ENCODE measurements at places on chromosomes 11 and 22.
A peak's percentile ranks its signal among the peaks of the same experiment; 100 is the strongest.

DNA sequence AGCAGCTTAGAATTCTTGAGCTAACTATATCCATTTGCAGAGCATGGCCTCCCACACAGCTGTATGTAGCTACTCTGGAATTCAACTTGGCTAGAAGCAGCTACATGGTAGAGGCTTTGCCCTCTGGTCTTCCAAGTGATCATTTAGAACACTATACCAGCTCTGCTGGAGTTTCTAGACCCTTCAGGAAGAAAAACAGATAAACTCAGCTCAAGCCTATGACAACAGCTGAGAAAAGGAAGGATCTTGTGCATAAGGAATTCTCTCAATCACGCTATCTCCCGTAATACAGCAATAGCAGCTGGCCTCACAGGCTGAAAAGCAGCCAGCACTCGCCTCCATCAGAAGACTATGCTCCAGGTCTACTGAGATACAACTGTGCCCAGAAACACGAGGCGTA lies 50.6 kb upstream of the APOA1 start:
- no peak for DNase-seq

- no peak for DNase-seq
Measured at GRCh38 chr22:37334859-37335805, 52.8 kb downstream of the CYTH4 start.

- peak; percentile 49 for DNase-seq
Measured at GRCh38 chr11:82718307-82718706, 15.4 kb downstream of the FAM181B start.

DNA sequence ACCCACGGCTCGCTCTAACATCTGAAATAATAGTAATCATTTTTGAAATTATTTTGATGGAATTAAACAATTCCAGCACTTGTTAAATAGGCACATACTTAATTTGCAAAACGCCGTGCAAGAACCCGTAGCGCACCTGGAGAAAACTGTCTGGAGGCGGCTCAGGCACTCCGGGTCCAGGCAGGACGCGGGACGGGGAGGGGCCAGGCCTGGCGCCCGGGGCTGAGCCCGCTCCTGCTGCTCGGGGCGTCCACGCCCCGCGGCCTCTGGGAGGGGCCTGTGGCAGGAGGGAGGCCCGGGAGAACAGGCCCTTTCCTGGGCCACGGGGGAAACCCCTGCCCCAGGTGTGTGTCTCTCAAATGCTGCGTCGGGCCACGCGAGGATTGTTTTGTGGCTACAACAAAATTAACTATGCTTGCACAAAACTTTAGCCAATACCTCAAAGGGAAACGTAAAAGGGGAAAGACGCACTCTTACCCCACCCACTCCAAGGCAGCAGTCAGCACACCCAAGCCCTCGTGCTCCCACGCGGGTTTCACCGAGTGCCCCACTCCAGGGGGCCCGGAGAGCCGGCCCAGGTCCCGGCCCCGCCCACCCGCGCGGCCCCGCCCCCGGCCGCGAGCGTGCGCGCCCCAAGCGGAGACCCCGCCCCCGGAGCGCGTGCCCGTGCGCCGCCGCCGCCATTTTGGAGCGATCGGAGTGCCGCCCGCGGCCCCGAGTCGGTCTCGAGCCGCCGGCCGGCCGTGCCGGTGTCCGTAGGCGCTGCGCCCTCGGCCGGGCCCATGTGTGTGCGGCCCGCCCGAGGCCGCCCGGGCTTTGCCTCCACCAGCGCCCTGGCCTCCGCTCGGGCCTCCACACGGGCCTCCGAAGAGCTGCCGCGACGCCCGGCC lies at the start of gene PPP6R2:
Gene PPP6R2, plus strand, starts transcription at position 677 of the 890 bp plus-strand sequence. CDS start 50,582 bp downstream, outside the sequence.
- DNase-seq: peak; percentile 93

DNA sequence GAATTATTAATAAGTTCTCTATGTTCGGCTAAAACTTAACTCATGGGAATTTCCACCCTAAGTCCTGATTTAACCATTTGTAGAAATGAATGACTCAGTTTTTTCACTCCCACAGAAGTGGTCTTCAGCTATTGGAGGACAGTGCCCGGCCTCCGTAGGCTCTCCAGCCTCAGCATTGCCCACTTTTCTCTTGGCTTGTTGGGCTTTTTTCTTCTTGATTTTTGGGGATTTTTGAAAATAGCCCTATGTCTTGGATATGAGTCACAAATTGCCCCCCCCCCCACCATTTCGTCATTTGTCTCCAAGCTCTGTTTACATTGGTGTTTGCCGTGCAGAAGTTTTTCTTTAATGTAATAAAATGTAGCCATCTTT lies 66.7 kb downstream of the PACS1 start:
- DNase-seq: no peak

DNA sequence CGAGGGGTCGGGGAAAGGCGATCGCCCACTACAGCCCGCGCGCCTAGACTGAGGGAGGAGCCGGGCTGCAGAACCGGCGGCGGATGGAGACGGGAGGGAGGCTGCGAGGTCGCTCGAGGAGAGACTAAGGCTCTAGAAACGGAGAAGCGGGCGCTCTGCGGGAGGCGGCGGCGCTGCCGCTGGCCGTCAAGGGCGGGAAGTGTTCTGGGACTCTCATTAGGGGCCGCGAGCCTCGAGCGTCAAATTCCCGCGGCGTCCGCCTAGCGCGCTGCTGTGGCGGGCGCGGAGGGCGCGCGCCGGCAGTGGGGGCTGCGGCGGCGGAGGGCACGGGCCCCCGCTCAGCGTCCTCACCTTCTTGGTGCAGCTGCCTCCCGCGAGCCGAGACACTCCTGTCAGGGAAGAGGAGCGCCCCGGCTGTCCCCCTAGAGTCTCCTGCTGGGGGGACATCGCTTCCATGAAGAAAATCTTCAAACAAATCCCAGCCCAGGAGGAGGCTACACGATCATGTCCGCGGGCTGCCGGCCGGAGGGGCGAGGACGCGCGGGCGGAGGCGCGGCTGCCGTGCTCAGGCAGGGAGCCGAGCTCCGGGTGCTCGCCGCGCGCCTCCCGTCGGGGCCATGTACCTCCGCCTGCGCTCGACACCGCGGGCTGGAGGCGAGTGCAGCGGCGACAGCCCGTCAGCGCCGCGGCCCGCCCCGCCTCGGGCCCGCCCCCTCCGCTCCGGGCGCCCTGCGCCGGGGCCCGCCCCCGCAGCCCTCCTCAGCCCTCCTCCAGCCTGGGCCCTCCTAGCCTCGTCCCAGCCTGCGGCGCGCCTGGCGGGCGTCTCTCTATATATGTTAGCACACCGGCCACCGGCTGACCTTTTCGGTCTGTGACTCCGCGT lies at the start of gene ARHGAP20:
Gene ARHGAP20, minus strand, starts transcription at position 662 of the 883 bp plus-strand sequence. Its CDS starts 206 bp downstream, at position 456.
- DNase-seq: peak; percentile 82

DNA sequence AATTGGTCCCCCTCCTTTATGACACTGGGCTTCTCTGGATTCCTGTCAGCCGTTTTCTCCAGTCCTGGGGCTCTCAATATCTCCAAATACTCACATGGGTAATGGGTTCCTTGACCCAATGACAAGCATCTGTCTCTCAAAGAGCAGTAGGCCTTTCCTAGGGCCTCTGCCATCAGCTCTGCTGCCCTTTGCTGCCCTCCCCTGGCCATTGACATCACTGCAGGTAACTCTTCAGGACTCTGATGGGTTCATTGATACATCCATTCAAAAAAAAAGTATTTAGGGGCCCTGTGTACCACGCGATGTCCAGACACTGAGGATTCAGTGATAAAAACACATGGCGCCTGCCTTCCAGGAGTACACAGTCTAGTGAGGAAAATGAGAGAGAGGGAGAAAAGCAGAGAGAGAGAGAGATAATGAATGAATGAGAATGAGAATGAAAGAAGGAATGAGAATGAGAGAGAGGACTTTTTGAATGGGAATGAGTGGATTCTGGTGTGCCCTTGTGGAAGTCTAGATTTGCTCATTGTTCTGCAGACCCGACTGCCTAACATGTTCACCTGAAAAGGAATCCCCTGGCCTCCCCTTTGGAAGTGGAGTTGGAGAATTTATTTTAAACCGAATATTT lies 42.6 kb upstream of the OLFML1 start:
- DNase-seq: peak; percentile 65

DNA sequence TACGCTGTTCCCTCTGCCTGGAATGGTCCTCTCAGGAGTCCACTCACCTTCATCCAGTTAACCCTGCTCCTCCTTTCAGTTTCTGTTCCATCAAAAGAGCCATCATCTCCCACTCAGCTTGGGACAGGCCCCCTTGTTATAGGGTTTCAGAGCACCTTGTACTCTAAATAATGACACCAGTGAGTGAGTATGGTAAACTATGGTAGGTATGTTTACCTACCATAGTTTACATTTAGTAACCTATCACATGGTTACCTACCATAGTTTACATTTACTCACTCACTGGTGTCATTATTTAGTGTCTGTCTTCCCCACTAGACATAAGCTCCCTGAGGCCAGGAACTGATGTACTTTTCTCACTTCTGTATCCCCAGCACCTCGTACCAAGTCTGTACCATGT lies 130.2 kb upstream of the SESN3 start:
- DNase-seq: no peak

DNA sequence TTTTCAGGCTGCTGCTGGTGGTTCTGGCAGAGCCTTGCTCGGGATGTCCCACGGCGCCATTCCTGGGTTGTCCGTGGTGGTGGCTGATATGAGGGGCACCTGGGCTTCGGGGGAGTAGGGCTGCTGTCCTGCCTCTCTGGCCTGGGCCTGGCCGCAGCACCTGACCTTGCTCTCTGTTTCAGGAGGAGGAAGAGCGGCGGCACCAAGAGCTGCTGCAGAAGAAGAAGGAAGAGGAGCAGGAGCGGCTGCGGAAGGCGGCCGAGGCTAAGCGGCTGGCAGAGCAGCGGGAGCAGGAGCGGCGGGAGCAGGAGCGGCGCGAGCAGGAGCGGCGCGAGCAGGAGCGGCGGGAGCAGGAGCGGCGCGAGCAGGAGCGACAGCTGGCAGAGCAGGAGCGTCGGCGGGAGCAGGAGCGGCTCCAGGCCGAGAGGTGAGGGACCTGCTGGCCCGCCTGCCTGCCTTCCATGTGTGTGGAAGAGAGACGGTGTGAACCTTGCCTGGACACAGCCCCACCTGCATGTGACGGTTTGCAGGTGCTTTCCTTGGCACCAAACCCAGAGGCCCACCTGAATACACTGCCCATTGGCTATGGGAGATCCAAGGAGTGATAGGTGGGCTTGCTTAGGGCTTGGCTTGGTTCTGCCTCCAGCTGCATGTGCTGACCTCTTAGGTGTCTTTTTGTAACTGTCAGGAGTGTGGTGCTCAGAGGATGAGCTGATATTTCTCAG lies 22.8 kb downstream of the INCENP start:
- DNase-seq: no peak

- DNase-seq: no peak
Measured at GRCh38 chr11:5251746-5252145, 2.1 kb upstream of the HBG1 start.

- peak; percentile 66 for DNase-seq
Measured at GRCh38 chr11:57638005-57638781, 11.5 kb downstream of the YPEL4 start.

DNA sequence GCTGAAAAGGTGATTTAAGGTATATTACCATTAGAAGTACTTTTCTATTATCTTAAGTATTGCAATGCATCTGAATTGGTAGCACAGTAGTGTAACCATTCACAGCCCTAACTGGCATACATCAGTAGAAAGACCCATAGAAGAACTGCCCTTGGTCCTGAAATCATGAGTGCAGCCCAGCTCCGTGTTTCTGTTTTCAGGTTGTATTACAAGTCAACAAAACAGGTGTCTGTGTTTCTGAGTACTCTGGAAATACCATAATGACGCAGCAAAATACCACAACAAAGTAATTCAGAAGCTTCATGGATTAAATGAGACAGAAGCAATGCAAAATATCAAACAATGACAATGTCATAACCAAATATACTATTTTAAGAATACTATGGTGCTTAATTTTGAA lies 226.3 kb downstream of the OPCML start:
- DNase-seq: no peak

DNA sequence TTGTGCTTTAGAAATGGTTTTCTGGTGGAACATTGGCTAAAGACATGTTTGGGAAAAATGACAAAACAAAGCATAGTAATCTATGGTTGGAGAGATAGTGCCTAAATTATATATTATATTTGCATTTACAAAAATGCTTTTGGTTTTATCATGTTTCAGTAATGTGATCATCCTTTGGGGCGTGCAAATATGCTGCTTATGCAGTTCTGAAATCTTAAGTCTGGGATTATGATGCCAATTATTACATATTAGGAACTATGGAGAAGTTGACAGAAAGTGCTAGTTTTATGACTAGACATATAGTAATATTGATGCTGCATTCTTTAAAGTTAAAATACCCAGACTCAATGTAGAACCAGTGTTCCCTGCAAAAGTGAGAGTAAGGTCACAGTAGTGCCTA lies 655.0 kb downstream of the METTL15 start:
- DNase-seq: no peak

All from GM13977 (cell line).